A172 (cell line): ENCODE measurements at places on chromosomes 3 and 15. TPM values are rescaled to one million over a fixed set of nuclear protein-coding genes. Genes with fewer than 3 reads are reported as not detected.

- no peak for DNase-seq
Observed at GRCh38 chr15:31369727-31370126, 43.1 kb downstream of the KLF13 start.

Gene TRAK1
- 10.3 and 10.6 TPM in 2 replicates for total RNA-seq

Gene ROPN1
- 0.14 TPM in 1 of 2 replicates, not detected in the other for total RNA-seq

GRCh38 chr3:162354356-162354755 lies 857.7 kb downstream of the OTOL1 start:
- no peak for DNase-seq

DNA sequence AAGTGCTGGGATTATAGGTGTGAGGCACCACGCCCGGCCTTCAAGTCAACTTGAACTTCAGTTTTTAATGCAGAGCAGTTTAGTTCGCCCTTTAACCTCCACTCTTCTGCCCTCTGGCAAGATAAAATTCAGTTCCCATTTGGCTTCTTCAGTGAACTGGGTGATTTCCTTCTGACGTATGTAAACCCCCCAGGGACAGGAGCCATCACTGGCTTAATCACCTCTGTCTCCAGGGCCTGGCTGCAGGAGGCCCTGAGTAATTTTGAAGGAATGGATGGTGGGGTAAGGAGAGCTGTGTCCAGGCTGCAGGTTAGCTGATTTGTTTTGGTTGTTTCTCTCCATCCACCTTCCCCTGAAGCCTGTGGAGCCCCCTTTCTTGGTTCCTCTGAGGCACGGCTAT lies 11.9 kb downstream of the MCM2 start:
- no peak for DNase-seq
